M059J (cell line): ENCODE measurements at places on chromosomes 3 and 15.

DNA sequence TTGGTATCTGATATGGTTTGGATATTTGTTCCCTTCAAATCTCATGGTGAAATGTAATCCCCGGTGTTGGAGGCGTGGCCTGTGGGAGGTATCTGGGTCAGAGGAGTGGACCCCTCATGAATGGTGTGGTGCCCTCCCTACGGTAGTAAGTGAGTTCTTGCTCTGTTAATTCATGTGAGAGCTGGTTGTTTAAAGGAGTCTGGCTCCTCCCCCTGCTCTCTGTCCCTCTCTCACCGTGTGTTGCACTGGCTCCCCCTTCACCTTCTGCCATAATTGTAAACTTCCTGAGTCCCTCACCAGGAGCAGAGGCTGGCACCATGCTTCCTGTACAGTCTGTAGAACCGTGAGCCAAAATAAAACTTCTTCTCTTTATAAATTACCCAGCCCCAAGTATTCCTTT is 246.9 kb upstream of the AGTR1 start:
- peak; percentile 2 for DNase-seq

- DNase-seq: peak; percentile 16
These were observed 89.3 kb downstream of the ST6GAL1 start for GRCh38 chr3:187019542-187020072.

- DNase-seq: no peak
These were observed 1.8 kb upstream of the CSPG5 start for GRCh38 chr3:47580481-47580880.

- DNase-seq: no peak
These were observed 48.9 kb downstream of the GLDN start for GRCh38 chr15:51390241-51390965.

- DNase-seq: no peak
These were observed 538.2 kb downstream of the FOXP1 start for GRCh38 chr3:71045212-71045916.

GRCh38 chr3:134937256-134938028 is 142.4 kb downstream of the EPHB1 start:
- DNase-seq: peak; percentile 8

- DNase-seq: no peak
These were observed 122.8 kb upstream of the ABHD17C start for GRCh38 chr15:80572337-80572736.

DNA sequence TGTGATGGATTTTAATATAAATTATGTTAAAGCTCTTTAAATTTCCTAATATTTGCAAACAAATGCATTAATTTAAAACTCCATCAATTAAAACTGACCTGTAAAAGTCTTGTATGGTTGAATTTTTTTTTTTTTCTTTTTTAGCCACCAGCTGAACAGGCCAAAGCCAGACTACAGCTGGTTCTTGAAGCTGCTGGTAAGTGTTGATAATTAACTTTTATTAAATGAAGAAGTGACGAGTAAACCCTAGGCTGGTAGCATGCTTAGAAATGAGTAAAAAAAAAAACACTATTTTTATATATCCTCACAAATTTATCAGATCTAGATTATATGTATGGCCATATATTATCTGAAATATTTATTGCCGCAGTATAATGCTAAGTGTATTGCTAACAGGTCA is 216.3 kb upstream of the MLF1 start:
- no peak for DNase-seq

DNA sequence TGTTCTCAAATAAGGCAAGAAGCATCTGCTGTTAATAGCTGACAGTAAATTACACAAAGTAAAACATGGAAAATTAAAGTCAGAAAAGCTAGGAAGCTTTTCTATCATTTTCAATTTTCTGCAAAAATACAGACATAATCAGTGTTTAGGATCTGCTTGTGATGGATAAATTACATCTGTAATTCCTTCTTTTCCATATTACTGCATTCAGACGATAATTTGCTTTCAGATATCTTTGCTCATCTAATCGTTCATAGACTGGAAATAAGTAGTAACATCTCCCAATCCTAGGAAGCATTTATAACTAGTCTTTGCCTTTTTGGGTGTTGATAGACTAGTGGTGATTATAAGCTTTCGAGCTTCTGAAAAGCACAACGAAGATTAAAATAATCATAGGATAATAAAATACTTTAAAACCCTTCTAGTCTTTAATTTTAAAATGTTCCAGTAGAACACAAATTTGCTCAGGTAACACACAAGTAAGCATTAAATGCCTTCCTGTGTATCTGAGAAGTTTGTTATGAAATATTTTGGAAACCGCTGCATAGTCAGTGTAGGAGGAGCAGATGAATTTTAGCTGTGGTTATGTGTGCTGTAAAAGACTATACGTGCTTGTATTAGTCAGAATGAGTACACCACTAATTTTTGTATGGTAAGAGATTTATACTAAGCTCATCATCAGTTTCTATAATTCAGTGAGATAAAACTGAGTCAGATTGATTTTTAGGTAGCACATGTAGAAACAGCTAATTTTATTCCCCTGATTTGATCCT is 41.0 kb downstream of the MBNL1 start:
- DNase-seq: peak; percentile 66

GRCh38 chr3:189137416-189137815 is 34.4 kb upstream of the TPRG1 start:
- no peak for DNase-seq
